Stimulated activated CD8-positive, alpha-beta memory T cell treated with anti-CD3 and anti-CD28 coated beads, Interleukin-2, amount 100 ng/mL, for 48 hours (primary cell): ENCODE measurements at places on chromosomes 11 and 22.

GRCh38 chr11:10728789-10729472, 22.1 kb upstream of the CTR9 start:
- DNase-seq = no peak

- DNase-seq = no peak
These were observed 3.1 kb upstream of the PARVB start for GRCh38 chr22:44020981-44021380.

GRCh38 chr11:95228081-95228749, 2.8 kb downstream of the SESN3 start:
- no peak for DNase-seq

DNA sequence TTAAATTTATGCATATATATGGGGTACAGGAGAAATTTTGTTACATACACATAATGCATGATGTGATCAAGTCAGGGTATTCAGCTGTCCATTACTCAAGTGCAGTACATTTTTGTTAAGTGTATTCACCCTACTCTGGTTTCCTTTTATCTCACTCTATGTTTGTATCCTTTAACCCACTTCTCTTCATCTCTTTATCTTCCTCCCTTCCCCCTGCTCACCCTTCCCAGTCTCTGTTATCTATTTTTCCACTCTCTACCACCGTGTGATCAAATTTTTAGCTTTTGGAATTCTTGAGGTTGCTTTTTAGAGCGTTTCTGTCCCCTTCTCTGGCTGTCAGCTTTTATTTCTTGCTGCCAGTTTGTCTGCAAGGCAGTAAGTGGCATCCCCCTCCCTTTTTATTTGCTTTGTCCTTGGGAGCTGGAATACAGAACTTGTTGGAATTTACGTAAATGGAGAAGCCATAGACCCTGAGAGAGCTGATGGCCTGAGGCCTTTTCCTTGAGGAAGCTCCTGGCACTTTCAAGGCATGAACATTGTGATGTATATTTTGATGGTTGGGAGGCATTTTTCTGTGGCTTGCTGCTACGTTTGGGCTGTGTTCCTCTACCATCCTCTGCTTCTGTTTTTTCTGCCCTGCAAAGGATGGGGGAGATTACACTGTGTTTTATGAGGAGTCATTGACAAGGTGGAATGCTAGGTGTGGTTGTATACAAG, 148.6 kb downstream of the LDLRAD3 start:
- no peak for DNase-seq

GRCh38 chr11:5007561-5007960, 12.9 kb downstream of the OR51L1 start:
- DNase-seq = no peak

- DNase-seq = no peak
These were observed 42.3 kb upstream of the ETS1 start for GRCh38 chr11:128629516-128630106.

DNA sequence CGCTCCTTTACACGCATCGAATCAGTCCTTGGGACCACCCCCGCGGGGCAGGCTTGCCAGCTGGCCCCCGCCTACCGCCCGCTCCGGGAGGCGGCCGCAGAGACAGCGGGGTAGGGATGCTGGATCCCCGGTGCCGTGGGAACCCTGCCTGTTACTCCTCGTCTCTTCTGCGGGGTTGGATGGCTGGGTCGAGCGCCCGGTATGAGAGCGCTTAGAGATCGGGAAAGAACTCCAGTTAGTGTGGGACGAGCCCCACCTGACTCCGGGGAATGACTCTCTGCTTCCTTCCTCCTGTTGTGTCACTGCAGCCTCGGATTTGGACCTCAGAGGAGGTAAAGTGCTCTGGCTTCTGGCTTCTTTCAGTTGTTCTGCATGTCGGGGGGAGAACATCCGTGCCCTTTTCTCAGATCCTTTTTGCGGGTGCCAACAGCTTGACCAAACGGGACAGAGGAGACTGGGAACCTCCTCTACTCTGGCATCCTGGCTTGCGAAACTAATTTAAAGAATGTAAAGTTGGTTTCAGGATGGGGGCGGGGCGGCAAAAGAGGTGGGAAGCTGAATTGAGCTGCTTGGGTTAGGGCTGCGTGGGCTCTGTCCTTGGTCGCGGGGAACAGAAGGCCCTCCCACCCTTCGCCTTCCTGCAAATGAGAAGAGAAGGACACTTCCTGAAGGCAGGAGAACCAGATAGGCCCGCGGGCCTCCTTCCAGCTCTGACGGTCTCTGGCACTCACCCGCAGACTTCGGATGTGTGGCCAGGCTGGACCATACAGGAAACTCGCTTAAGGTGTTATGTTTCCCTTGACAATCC, 938 bp downstream of the LAYN start:
- DNase-seq = no peak

DNA sequence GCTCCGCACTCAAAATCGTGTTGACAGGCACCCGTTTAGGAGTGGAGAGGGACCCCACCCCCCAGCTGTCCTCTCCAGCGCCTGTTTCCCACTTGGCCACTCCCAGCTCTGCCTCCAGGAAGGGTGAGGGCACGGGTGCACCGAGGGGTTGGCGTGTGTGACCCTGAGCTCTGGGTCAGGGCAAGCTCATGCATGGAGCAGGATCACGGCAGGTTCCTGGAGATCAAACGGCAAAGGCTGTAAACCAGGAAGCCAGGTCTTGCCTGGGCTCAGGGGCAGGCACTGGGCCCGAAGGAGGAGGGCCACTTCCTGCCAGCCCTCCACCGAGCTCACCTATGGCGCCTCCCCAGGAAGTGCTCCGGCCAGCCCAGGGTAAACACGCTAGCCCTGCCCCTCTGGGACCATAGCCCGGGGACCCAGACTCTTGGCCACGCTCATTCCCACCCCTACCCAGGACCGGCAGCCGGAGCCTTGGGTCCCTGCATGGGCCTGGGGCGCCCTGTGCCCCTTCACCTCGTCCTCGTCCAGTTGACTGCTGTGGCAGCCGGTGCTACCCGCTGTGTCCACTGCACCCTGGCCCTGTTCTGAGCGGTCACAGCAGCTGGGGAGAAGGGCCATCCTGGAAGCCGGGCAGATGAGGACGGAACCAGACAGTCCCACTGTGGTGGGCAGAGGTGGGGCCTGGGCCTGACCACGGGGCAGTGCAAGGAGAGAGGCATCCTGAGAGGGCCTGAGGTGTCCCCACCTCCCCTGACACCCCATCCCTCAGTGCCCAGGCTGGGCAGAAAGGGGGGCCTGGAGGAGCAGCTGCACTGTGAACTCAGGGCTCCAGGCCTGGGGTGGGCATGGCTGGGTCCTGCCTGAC, 1.0 kb upstream of the EPS8L2 start:
- no peak for DNase-seq

DNA sequence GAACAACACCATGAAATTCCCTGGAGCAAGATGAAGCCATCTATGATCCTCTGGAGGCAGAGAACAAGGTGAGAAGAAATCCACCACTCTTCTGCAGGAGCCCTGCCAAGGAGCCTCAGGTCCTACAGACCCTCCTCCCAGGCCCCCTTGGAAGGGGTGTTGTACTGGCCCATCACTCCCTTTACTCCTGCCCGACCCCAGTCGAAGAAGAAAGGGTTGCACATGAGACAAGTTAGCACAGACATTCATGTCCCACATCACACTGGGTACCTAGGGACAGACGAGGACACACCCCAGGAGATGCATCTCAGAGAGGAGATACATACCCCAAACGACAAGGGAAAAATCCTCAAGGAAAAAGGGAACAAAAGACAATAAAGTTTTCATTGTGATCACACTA, 82.8 kb upstream of the NARS2 start:
- no peak for DNase-seq

DNA sequence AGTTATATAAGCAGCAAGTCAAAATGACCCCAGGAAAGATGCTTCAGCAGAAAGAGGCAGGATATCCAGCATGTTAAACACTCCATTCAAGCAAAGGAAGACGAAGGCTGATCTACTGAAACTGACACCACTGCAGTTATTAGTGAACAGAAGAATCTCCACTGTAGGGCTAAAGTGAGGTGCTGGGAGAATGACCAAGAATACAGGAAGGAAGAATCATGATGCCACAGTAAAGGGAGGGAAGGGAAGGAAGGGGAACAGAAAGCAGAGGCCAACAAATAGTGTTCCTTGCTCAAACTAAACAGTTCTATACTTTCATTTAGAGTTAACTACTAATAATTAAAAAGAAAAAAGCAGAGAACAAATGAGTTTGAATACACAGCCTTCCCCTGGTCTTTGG, 92.5 kb downstream of the SIK3 start:
- no peak for DNase-seq

DNA sequence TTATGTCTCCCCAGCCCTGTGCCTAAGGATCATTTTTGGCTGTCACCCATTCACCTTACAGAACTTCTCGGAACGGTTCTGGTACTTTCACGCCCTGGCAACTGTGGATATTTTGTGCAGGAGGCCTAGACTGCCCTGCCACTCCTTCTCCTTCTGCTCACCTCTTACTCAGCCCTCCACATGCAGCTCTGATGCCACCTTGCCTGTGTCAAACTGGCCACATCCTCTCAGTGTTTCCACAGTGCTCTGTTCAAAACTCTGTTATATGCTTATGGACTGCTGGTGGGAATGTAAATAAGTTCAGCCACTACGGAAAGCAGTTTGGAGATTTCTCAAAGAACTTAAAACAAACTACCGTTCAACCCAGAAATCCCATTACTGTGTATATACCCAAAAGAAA, 100.8 kb upstream of the MTMR2 start:
- no peak for DNase-seq

DNA sequence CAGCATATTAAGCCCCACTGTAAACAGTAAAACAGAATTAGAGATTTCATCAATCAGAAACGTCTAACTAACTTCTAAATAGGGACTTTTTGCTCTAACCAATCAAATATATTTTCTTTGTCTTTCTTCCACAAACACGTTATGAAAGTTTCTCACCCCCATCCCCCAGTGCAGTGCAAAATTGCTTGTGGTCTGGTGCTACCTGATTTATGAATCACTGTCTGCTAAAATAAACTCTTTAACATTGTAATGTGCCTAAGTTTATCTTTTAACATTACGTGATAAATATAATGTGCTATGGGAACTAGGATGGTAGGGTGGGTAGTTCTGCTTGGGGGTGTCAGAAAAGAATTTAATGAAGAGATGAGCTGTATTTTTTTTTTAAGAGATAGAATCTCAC, 47.3 kb upstream of the SLC5A1 start:
- no peak for DNase-seq

GRCh38 chr22:27137871-27138337, 480.5 kb downstream of the MIAT start:
- no peak for DNase-seq

GRCh38 chr22:19879992-19880785, 25.5 kb upstream of the GNB1L start:
- DNase-seq = no peak

- no peak for DNase-seq
These were observed 23.5 kb upstream of the MSANTD2 start for GRCh38 chr11:124823512-124824376.

GRCh38 chr11:131470216-131470925, 100.0 kb downstream of the NTM start:
- DNase-seq = no peak

- DNase-seq = no peak
These were observed 22.8 kb downstream of the CASP5 start for GRCh38 chr11:105000167-105000566.

DNA sequence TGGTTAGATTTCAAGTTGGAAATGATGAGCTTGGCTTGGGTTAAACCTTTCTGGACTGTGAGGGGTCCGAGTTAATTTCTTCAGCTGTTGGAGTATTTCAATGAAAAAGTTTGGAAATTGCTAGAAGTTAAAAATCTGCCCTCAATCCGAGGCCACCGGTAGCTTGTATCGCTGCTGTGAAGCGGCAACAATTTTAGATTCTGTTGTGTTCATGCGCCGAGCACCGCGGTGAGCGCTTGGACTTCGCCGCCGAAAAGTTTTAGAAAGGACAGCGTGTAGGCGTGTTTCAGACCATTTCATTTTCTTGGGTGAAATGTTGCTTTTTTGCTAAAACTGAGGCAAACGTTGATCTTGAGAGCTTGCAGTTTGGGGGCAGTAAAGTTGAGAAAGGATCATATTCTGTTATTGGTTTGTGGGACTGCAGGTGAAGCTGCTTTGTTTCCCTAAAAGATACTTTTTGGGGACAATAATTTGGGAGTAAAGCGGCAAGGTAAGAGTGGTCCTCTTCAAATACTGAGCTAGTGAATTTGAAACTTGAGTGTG, 928 bp downstream of the FBXO7 start:
- DNase-seq = no peak

DNA sequence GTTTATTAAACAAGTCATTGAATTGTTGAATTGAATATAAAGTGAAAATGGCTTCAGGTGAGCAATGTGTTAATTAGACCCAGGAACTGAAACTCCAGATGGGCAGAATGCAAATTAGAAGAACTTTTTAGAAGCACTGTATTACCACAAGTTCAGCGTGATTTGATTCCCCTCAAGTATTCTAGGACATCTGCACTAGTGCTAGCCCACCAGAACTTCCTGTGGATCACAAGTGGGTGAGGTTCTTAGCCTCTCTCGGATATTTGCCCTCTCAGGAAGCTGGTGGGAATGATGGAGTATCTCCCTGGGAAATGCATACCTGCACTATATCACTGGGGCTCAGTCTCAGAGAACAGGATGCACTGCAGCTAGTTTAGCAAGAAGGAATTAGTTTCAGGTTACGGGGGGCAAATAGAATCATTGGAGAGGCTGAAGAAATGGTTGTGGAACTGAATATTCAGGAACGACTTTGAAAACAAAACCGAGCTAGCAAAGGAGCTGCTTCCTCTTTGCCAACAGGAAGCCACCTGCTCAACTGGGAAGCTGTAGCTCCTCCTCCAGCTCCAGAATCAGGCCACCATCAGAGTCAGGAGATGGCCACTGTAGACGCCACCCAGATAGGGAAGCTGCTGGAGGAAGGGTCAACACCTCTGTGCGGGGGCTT, 74.3 kb downstream of the DHCR7 start:
- no peak for DNase-seq

GRCh38 chr11:96520939-96521338, 131.1 kb downstream of the JRKL start:
- DNase-seq = no peak

DNA sequence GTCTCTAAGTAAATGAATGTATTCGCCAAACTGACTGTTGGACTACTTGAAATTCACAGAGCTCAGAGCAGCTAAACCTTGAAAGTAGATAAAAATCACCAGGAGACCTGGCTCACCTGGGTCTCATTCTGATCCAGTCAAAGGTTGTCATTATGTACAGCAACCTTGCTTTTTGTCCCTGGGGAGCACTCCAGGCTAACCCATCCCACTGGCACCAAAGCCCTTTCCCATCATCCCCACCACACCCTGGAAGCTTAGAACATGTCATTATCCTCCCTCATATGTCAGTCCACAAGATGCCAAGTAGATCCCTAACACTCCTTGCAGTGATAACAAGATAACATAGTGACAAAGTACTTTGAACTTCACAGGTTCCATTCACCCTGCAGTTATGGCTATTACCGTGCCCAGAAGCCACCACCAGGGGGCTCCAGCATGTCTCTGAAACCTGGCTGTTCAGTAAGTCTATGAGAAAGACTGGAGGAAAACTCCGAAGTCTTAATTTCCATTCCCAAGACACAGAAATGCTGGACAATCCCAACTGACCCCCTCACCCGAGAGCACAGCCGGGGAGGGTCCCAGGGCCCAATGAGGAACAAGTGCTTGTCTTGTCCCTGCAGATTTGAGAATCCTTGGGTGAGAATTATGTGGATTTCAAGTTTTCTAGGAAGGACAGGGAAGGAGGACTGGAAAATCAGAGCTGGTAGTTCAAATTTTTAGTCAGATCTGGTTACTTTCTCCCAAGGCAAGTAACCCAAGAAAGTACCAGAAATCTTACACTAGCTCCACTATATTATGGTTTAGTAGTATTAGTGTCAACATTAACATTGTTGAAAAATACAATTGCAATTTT, 43.0 kb upstream of the USP47 start:
- peak; percentile 40 for DNase-seq

GRCh38 chr11:7473717-7474116, 11.6 kb upstream of the OLFML1 start:
- no peak for DNase-seq
